ENCODE measurements at places on chromosomes 5 and 9.

- no peak for DNase-seq
Observed at GRCh38 chr5:170641589-170642031, 137.8 kb downstream of the KCNIP1 start.

DNA sequence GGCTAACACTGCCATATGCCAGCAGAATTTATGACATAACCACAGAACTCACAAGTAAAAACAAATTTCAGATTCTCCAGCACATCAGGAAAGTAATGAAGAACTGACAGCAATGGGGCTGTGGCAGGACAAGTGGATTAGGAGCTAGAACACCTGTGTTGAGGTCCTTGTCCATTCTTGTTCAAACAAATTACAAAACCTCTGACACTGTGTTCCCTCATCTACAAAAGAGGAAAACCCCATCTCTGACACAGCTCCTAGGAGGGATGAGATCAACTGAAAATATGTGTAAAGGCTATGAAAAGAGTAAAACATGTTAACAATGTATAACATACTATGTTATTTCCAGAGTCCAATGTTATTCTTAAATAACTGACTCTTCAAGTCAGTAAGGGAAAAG lies 23.5 kb downstream of the ELP1 start:
- no peak for DNase-seq

- no peak for DNase-seq
Observed at GRCh38 chr5:177590406-177590805, 1.6 kb upstream of the TMED9 start.

DNA sequence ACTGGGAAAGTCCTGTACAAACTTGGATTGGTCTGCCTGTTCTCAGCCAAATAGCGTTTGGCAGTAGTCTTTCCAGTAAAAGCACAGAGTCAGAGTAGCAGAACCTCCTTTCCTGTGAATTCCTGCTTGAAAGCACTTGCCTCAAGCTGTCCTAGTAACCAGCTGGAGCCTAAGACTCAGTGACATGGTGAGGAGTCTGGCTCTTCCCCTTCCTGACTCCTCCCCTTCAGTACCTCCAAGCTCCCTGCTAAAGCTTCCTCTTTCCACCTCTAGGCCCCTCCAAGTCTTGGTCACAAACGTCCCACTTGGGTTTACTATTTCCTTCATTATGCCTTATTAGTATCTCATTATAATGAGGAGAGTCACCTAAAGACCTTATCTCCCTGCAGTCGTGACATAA lies 21.4 kb upstream of the FAM81B start:
- no peak for DNase-seq

DNA sequence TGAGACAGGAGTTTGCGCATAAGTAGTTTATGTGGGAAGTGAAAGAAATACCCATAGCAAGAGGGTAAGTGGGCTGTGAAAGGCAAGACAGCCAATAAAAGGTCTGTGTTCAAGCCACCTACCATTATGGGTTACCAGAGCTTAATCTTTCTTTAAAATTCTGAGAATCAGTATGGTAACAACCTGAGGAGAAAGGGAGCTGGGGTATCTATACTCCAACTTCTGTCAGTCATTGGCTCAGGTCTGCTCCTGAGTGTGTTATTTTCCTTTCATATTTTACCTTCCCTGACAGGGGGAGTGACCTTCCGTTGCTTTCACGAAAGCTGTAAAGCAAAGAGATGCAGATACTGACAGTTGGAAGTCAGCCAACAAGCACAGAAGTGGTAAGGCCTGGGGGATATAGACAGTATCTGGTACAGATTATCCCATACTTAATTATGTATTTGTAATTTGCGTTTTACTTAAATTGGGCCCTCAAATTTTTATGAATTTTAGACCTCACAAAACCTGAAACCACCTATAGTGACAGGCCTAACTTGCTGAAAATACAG lies 233.4 kb downstream of the RAB3C start:
- DNase-seq: no peak

DNA sequence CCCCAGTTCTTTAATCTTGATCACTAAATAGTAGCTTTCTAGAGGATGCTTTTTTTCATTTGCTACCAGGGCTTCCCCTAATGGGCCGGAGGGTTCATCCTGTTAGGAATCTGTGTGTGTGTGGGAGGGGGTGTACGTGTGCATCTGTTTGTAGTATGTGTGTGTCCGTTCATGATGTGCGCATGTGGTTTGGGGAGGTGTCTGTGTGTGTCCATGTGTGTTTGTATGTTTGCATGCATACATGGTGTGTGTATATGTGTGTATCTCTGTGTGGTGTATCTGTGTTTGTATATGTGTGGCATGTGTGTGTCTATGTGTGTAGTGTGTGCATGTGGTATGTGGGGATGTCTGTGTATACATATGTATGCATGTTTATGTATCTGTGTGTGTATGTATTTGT lies 106.2 kb downstream of the SYK start:
- DNase-seq: no peak

DNA sequence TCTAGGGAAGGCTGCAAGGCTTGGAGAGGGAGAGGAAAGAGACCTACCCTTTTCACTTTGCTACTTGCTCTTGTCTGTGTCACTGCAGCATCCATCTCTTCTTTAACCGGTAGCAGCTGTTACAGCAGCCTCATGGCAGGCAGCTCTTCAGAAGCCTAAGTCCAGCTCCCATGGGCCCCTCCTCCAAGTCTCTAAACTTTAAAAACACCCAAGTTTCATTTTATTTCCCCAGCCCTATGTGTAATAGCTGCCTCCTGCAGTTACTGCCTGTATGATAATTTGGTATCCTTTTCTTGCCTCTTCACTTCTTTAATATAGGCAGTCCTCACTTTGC lies 313.1 kb upstream of the PIK3R1 start:
- DNase-seq: no peak

DNA sequence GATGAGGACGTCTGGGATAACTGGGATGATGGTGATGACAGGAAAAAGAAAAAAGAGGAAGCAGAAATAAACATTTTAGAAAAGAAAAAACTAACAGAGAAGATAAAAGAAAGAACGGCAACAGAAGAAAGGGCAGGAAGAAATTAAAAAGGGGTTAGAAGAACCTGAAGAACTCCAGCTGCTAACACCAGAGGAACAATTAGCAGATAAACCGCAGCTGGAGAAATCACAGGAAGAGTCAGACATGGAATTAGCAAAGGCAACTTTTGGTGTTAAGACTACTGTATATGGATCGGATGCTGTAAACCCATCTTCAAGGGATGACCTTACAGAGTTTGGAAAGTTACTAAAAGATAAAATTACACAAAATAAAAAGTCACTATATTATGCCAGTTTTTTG lies 15.4 kb downstream of the CTSL start:
- DNase-seq: no peak

GRCh38 chr9:77290373-77290772 lies 113.0 kb downstream of the VPS13A start:
- DNase-seq: peak; percentile 22

DNA sequence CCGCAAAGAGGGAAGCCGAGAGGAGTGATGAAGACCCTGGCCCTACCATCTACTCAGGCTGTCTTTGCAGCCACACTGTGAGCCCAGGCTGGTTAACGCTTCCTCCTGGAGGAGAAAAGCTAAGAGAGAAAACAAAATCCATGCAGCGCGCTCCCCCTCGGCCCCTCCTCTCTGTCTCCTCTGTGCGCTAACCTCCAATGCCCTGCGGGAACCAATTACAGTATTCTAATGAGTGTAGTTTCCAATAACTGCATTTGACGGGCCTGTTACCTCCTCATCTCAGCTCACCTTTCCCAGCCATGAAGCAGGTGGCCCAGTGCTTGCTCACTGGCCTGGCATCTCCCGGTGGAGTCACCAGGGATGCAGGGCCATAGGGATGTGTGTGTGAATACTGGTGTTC lies 565.5 kb downstream of the EBF1 start:
- no peak for DNase-seq

GRCh38 chr5:83034036-83034435 lies 43.2 kb downstream of the TMEM167A start:
- no peak for DNase-seq

GRCh38 chr5:89983216-89983615 lies 426.3 kb downstream of the CETN3 start:
- no peak for DNase-seq

GRCh38 chr9:127166111-127166510 lies 43.7 kb upstream of the ANGPTL2 start:
- no peak for DNase-seq

DNA sequence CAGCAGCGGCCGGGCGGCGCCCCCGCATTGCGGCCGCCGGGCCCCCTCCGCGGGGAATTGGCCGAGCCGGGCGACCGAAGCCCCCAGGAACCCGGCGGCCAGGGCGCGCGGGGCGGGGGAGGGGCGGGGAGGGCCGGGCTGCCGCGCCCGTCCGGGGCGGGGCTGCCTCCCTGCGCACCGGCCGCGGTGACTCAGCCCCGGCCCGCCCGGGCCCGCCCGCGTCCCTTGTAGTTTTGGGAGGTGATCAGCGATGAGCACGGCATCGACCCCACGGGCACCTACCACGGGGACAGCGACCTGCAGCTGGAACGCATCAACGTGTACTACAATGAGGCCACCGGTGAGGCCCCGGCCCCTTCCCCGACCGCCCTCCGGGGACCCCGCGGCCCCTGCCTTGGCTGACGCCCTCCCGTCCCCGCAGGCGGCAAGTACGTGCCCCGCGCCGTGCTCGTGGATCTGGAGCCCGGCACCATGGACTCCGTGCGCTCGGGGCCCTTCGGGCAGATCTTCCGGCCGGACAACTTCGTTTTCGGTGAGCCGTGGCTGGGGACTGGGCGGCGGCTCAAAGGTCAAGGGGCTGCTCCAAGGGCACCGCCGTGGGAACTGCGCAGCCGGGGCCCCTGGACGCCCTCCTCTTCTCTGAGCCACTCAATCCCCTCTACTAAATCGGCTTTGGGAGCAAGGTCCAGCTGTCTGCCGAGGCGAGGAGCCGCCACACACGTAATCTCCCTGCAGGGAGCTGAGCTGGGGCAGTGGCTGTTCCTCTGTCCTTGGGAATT lies 592 bp downstream of the TUBB4B start:
- DNase-seq: peak; percentile 48

- peak; percentile 38 for DNase-seq
Observed at GRCh38 chr9:134339183-134339806, 13.0 kb downstream of the RXRA start.

- peak; percentile 77 for DNase-seq
Observed at GRCh38 chr9:111298731-111299598, 31.1 kb downstream of the OR2K2 start.

- no peak for DNase-seq
Observed at GRCh38 chr5:169395136-169395535, 94.2 kb upstream of the SLIT3 start.

- no peak for DNase-seq
Observed at GRCh38 chr5:112614285-112614684, 123.4 kb upstream of the APC start.

DNA sequence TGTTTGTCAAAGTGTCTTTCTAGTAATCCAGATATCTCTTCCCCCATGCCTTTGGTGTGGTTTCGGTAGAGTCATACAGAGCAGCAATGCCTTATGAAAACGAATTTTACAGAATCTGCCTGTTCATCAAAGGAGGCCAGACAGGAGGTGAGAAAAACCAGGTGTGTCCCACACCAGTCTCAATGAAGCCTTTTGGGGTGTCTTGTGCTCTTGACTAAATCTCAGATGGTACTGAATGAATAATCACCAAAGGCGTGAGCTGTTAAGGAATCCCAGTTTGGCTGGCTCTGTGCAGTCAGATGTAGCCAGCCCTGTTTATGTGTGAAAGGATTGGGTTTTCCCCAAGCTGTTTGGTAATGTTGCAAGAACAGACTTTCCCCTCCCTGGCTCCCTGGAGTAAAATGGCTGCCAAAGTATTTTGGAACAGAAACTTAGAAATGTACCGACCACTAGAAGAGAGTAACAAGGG lies 70.8 kb upstream of the CDKN2B start:
- DNase-seq: peak; percentile 61

DNA sequence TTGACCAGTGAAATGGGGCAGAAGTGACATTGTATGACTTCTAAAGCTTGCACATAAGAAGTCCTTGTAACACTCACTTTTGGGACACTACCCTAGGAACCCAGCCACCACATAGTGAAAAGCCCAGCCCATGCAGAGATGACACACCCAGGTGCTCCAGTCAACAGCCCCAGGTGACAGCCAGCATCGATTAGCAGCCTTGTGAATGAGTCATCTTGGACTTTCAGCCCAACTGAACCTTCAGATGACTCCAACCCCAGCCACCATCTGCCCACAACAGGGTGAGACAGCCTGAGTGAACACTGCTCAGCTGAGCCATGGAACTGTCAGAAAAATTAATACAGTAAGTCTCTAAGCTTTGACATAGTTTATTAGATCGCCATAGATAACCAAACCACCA lies 458.6 kb downstream of the ZSWIM6 start:
- no peak for DNase-seq

GRCh38 chr9:131642496-131643083 lies 97.3 kb downstream of the PRRT1B start:
- no peak for DNase-seq

All from fibroblast of skin of right quadriceps (primary cell).